Nucleus accumbens (tissue), 56 donors: ENCODE measurements at places on chromosomes 2 and 18.

GRCh38 chr18:8705238-8705960 lies at the start of gene MTCL1:
TSS of gene MTCL1 (plus strand) at chr18:8705556. CDS start at chr18:8705661, 105 bp downstream.
- no peak for DNase-seq

GRCh38 chr18:28715206-28715605 lies 538.3 kb upstream of the CDH2 start:
- no peak for DNase-seq

DNA sequence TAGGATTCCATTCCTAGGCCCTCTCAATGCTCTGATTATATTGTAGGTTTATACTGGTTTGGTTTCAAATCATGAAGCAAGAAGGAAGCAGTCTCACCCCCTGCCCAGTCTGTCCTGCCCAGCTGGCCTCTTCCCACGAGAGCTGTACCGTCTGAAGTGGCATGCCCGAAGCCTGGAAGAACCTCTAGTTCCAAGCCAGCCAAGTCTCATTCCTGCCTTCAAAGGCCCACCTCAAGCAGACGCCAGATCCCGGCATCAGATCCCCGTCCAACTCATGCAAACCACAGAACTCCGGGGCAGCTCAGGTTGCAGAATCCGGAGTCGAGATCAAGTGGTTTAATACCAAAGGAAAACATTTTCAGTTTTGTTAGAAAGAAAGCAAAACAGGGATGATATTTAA lies 234.4 kb downstream of the LPIN1 start:
- DNase-seq = no peak

GRCh38 chr2:179344970-179345369 lies 80.3 kb upstream of the SESTD1 start:
- no peak for DNase-seq
